ENCODE measurements at places on chromosomes 4 and X.
A peak's percentile ranks its signal among the peaks of the same experiment; 100 is the strongest.

- DNase-seq, result no peak
Observed at GRCh38 chr4:98932539-98932938, 3.6 kb upstream of the EIF4E start.

GRCh38 chrX:51802917-51803688 is 59.9 kb downstream of the GSPT2 start:
- peak; percentile 43 for DNase-seq

DNA sequence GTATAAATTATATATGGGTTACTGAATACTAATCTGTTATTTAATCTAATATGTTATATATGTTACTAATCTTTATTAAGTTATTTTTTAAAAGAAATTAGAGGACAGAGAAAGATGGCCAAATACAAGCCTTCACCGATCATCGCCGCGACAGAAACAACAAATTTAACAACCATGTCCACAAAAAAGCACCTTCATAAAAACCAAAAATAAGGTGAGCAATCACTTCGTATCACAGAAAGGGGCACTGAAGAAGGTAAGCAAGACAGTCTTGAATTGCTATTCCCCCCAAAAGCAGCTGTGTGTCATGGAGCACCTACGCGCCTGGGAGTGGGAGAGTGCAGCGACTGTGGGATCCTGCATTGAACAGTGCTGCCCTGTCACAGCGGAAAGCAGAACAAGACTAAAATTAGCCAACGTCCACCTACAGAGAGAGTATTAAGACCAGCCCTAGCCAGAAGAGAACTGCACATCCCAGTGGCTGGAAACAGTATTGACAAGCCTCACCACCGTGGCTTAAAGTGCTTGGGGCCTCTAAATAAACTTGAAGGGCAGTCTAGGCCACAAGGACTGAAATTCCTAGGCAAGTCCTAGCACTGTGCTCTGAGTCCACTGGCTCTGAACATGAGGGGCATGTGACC is 38.5 kb downstream of the LRBA start:
- DNase-seq, result no peak

DNA sequence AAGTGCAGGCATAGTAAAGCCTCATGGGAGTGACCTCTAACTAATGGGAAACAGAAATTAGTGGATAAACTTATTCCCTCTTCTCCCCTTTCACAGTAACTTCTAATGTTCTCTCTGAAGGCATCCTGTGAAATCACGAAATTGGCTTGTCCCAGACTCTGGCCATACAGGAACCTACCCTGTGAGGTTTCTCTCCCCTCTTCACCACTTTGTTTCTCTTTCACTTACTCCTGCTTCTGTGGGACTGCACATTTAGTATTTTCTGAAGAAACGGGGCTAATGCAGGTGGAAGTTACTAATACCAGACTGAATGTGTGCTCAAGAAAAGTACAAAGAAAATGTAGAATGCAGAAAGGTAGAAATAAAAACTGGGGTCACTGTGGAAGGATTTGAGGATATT is 20.0 kb downstream of the ZNF330 start:
- no peak for DNase-seq

GRCh38 chr4:102411408-102411807 is 66.1 kb upstream of the SLC39A8 start:
- no peak for DNase-seq

GRCh38 chr4:123559955-123560871 is 163.6 kb downstream of the SPRY1 start:
- no peak for DNase-seq

- peak; percentile 93 for DNase-seq
Observed at GRCh38 chr4:54165438-54165837, 63.7 kb upstream of the PDGFRA start.

GRCh38 chr4:155307731-155308277 is 69.0 kb downstream of the MAP9 start:
- DNase-seq, result no peak

DNA sequence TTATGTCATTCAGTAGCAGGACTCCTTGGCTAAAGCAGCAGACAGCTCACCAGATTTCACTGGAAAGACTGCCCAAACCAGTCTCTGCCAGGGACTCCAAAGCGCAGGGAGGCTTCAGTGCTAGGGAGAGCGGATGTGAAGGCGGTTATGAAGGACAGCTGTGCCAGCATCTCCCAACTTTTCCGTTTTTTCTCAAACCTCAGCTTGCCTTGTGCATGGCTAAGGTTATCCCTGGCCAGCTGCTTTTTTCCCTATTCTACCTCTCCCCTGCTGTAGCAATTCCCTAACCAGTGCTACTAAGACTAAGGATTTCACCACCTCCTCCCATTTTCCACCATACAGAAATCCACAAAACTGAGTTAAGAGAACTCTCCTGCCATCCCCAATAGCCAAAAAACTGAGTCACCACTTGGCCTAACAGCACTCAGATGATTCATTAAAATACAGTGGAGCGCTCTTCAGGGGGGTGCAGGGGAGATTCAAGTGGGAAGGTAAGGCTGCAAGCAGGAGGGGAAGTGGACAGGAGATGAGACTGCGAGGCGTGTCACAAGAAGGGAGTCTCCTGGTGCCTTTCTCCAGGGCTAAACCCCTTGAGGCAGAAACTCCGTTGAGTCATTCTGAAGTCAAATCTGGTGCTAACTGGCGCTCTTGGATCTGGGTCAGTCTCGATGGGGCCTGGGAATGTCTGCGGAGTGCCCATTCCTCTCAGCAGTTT is 90.7 kb downstream of the PALLD start:
- DNase-seq, result peak; percentile 73

GRCh38 chr4:183806341-183806740 is 98.8 kb upstream of the STOX2 start:
- no peak for DNase-seq

DNA sequence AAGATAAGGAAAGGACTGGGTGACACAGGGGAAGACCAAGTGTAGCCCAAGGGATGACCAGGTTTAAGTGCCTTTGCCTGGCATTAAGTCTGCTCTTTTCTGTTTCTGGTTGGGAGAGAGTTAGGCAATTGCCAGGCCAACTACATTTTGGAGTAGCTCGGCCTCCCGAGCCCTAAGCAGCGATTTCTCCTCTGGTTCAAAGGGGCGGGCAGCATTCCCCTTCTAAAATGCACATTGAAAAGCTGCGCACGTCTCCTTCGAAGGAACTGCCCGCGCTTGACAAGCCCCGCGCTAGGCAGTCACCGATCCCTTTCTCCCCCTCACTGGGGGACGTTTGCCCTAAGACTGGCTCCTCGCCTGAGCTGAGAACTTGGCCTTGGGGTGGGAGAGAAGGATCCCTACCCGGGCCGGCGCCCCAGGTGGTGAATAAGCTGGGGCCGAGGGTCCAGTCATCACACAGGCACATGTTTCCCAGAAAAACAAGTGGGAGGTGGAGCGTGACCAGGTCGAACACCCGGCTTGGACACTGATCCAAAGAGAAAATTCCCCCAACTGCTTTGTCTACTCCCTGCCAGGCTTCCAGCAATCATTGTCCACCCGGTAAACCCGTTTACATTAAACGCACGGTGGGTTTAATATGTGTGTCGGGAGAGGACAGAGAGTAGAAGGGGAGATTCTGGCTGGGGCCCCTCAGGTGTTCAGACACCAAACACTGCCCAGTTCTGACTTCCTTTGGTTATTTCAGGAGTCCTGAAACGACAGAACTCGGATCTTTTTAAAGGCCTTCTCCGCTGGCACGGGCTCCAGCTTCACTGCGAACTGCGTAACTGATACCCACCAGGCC is 4.0 kb downstream of the ARX start:
- no peak for DNase-seq

GRCh38 chr4:150217808-150218207 is 139.6 kb downstream of the DCLK2 start:
- DNase-seq, result no peak

DNA sequence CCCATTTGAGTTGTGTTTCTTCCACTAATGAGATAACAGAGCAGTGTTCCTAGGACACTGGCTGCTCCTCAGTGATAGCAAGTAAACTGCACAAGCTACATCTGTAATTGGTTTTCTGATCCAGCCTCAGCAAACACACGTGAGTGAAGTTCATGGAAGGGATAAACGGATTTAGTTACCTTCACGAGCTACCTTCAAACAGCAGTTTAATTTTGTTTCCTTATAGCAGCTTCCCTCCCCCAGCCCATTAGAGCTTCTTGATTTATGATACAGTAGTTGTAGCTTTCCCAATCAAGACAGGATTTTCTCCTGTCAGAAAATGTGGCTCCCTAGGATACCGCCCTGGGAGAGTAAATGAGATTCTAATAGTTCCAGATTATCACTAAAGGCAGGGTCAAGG is 634.2 kb upstream of the FAT1 start:
- no peak for DNase-seq

DNA sequence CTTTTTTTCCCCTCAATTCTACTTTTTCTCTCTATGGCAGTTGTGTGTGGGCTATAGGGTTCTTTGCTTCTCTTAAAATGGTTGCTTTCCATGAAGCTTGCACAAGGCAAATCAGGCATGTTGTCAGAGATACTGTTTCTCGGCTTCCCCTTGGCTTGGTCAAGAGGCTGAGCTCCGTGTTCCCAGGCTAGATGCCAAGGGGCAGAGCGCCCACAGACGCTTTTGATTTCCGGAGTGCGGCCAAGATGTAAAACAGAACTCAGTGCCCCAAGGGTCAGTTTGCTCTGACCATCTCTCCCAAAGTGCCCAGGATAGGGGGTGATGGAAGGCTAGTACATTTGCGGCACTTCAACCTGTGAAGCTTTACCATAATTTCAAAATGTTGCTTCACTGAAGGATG is 64.2 kb upstream of the DIPK2B start:
- DNase-seq, result no peak

DNA sequence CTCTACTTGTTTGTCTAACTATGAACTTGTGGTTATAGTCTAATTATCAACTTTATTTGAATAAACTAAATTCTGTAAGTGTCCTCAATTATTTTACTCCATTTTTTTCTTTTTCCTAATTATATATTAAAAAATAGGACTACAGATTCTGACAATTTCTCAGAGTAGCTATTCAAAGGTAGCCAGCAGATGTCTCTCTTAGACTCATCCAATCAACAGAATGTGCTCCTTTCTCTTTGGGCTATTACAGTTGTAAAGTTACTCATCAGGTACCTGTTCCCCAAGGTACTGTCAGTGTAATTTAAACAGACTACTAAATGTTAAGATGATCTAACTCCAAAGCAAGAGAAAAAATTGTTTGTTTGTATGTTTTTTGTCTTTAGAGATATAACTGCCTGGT is 248.6 kb downstream of the PCDH18 start:
- DNase-seq, result peak; percentile 17

GRCh38 chr4:99848591-99849001 is 32.0 kb downstream of the DAPP1 start:
- DNase-seq, result no peak

DNA sequence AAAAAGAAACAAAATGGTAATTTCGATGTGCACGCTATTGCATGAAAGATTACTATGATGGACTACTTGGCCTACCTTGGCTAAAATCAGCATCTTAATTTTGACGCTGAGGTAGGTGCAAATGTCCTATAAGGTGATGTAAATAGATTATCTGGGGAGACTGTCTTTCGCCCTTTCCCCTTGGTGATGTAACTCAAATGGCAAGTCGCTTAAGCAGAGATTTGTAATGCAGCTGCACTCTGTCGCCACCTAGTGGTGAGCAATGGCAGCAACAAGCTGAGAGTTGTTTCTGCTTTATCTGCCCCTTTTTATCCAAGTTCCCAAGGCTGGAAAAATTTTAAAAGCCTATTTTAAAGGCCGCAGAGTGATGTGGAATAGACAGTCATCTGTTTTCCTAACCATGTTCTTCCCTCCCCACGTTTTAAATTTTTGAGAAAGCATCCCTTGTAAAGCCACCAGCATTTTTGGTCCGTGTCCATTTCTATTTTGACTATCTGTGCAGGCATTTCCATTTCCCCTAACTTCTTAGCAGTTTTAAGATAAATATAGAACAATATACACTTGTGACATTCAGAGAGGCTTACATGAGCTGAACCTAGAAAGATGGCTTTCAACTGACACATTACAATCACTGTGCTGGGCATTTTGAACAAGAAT is 62.4 kb upstream of the PDLIM3 start:
- peak; percentile 82 for DNase-seq

- DNase-seq, result no peak
Observed at GRCh38 chr4:56626420-56626819, 54.7 kb downstream of the HOPX start.

DNA sequence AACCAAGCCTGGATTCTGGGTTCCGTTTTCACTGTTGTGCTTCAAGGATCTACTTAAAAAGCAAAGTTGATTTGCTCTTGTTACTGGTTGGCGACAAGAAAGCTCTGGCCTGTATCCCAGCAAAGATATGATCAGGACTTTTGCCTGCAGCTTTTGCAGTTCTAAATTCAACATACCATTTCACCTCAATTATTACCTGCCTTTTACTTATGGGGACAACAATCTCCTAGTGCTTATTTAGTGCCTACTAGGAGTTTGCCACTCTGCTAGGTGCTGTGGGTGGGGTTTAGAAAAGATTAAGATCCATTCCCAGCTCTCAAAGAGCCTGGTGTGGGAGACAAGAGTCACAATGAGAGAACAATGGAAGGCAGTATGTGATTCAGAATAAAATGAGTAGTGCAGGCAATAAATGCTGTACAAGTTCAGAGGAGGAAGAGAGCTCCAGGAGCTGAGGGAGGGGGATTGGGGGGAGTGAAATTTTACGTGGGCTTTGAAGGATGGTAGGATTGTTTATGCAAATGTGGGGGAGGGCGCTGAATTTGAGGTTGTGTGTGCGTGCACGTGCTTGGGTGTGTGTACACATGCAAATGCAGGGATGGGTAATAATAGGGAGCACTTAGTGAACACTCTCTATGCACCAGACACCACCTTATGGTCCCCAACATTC is 5.0 kb upstream of the TMEM164 start:
- no peak for DNase-seq
